ENCODE measurements at places on chromosomes 12 and 14. TPM values are rescaled to one million over a fixed set of nuclear protein-coding genes. Genes with fewer than 3 reads are reported as not detected.

Gene PMEL
- 0.32 TPM for total RNA-seq

Gene GDF3
- total RNA-seq, result not detected

Gene CCDC38
- 0.39 TPM for total RNA-seq

Gene NINJ2
- 5.6 TPM for total RNA-seq

Gene FOXG1
- total RNA-seq, result under 0.01 TPM

Gene ITGB7
- 1.3 TPM for total RNA-seq

Gene STAT6
- total RNA-seq, result 133 TPM

Gene MARS1
- total RNA-seq, result 108 TPM
